ENCODE measurements at places on chromosomes 13 and 19.

- no peak for DNase-seq
Measured at GRCh38 chr13:42454749-42455148, 119.2 kb upstream of the TNFSF11 start.

DNA sequence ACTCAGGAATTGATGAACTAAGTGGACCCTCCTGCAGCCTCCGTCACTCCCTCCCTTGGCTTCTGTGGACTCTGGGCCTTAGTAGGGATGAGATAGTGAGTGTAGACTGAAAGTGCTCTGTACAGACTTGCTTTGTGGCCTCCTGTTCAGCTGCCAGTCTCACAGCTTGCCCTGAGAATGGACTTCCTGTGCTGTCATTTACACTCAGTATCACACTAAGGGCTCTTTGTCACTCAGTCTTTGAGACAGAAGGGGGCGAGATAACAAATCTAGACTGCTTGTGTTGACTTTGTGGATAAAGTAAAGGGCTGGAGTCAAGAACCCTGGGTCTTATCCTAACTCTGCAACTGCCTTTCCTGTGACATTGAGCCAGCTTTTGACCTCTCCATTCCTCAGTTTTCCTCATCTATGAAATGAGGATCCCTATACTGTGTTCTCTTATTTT, 21.0 kb upstream of the SPRY2 start:
- peak; percentile 36 for DNase-seq

- DNase-seq = peak; percentile 81
Measured at GRCh38 chr19:6481541-6482342, at the start of gene DENND1C. Gene DENND1C (minus strand): TSS chr19:6481787. CDS start chr19:6481695, 92 bp downstream.

GRCh38 chr13:24899601-24900000, 135.6 kb downstream of the RNF17 start:
- no peak for DNase-seq

GRCh38 chr19:18807861-18808331, 16.8 kb upstream of the COMP start:
- DNase-seq = no peak

GRCh38 chr19:50843205-50843604, 9.8 kb upstream of the KLK15 start:
- DNase-seq = no peak

DNA sequence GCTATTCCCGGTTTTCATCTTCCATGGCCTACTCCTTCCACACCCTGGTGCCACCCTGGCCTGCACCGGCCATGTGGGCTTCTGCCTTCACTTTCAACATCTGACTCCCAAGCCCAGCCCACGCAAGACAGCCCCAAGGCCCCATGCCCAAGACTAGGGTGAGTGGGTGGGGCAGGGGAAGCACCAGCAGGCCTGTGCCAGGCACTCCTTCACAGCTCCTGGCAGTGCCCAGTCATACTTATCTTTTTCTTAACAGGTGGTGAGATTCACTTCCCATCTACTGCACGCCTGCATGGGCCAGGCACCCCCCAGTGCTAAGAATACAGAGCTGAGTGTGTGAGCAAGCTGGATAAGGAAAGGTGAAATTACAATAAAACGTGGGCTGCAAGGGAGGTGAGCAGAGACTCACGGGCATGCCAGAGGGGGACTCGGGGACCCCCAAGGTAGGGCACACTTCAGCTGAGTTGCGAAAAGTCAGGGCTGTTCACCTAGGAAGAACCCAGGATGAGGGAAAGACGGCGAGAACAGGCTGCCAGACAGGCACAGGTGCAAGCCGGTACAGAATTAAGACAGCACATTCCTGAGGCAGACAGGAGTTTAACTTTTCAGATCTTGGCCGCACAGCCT, 55.7 kb downstream of the COL4A1 start:
- no peak for DNase-seq

DNA sequence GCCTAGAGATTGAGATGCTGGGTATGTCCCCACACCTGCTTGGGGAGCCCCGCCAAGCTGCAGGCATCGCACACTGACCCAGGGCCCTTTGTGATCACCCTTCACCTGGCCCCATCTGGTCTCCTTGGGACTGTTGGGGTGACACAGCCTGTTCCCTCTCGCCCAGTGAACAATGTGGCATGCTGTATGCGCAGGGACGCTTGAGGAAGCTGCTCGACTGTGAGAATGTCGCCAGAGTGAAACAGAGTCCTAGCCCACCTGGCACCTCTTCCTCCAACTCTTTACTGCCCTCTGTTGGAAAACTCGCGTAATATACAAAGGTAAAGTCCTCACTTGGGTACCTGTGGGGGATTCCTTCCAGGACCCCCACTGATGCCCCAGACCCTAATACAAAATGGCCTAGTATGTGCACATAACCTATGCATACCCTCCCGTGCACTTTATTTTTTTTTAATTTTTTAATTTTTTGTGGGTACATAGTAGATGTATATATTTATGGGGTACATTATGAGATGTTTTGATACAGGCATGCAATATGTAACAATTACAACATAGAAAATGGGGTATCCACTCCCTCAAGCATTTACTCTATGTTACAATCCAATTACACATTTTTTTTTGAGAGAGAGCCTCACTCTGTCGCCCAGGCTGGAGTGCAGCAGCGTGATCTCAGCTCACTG, 9.0 kb downstream of the BLOC1S3 start:
- DNase-seq = peak; percentile 80

DNA sequence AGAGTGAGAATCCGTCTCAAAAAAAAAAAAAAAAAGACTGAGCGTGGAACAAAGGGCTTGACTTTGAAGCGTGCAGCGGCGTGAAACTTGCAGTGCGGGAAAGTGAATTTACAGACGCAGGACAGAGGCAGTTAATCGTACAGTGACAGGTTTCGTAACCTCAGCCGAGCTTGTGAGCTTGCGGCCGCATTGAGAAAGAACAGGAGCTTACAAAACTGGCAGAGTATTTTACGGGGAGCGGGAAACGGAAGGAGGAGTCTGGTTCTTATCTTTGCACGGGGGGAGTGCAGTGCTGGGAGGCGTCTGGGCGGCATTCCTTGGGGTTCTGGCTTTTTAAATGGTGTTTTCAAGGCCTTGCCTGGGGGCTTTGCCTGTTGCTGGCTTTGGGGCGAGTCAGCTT, 6.0 kb upstream of the BSG start:
- DNase-seq = no peak

- DNase-seq = no peak
Measured at GRCh38 chr13:96025283-96025682, 27.9 kb downstream of the UGGT2 start.

GRCh38 chr13:25478186-25478585, 106.4 kb downstream of the ATP8A2 start:
- DNase-seq = no peak

- no peak for DNase-seq
Measured at GRCh38 chr19:30593975-30594745, 222.0 kb downstream of the ZNF536 start.

DNA sequence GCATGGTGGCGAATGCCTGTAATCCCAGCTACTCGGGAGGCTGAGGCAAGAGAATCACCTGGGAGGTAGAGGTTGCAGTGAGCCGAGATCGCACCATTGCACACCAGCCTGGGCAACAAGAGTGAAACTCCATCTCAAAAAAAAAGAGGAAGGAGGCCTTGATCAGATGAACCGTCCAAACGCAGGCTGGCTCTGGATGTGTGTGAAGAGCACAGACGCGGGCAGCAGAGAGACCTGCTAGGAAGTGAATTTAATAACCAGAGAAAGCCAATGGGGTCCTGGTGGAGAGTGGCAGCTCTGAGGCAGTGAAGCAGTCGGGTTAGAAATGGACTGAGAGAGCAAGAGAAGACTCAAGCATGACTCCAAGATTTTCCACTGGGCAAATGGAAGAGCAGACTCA, 136.5 kb downstream of the RNF17 start:
- no peak for DNase-seq

GRCh38 chr13:104288496-104288895, 1222.3 kb upstream of the SLC10A2 start:
- no peak for DNase-seq

- no peak for DNase-seq
Measured at GRCh38 chr19:50718255-50719118, 1.1 kb downstream of the SHANK1 start.

DNA sequence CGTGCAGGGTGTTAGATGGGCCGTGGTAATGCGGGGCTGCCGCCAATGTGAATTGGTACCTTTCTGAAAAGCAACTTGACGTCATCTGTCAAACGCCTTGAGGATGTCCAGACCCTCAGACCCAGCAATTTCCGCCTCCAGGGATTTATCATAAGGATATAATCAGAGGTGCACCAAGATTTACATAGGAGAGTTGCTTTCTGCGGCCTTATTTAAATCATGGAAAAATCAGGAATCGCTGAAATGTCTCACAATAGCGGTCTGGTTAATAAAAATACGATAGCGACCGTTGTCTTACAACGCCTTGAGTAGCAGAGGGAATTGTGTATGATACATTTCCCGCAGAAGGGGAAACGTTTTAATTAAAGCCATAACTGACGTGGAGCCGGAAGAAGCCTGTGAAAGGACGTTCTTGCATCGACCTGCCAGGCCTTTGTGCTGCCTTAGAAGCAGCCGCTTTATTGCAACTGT, 32.3 kb upstream of the NDUFS7 start:
- no peak for DNase-seq

DNA sequence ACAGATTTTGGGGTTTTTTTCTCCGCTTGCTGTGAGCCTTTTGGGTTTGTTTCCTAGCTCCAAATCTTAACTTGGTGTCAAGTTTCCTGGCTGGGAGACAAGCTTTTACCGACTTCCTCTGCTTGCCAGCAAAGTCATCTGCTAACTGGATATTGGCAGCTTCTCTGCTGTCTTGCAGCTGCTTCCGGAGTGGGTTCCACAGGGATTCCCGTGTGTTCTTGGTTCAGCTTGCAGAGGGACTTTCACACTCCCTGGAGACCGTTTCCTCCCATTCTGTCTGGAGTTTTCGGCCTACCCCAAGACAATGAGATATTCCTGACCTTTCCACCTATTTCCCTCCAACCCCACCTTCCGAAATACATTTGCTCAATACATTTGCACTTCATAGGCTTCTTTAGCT, 2.2 kb upstream of the COLGALT1 start:
- no peak for DNase-seq

DNA sequence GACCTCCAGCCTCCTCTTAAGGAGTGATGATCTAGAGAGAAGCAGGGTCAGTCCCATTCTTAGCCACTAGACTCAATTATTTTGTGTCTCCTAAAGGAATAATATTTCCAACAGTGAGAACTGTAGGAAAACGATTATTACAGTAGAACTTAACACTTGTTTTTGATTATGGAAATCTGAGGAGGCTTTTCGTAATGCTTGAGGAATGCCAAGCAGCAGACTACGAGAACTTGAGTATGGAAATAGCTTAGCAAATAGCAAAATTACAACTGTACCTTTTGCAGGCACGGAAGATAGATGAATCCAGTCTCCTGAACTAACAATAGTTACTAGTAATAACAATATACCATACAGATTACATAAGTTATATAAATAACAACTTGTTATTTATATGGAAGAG, 12.2 kb downstream of the BRD4 start:
- no peak for DNase-seq

DNA sequence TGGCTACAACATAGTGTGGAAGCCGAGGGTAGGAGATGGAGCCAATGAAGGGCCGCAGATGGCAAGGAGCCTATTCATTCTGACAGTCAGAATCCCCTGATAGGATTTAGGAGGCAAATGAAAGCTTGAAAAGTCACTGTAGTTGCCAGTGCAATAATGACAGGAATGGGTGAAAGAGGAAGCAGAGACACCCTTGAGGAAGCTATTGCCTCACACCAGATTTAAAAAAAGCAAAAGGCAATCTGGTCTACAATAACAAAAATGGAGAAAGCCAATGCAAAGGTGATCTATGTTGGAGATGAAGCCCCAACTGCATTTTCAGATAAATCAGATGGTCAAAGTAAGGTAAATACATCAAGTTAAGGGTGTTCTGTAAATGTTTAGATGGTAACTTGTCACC, 158.5 kb downstream of the TUBA3C start:
- no peak for DNase-seq

GRCh38 chr13:51311957-51312520, 27.5 kb upstream of the SERPINE3 start:
- no peak for DNase-seq

DNA sequence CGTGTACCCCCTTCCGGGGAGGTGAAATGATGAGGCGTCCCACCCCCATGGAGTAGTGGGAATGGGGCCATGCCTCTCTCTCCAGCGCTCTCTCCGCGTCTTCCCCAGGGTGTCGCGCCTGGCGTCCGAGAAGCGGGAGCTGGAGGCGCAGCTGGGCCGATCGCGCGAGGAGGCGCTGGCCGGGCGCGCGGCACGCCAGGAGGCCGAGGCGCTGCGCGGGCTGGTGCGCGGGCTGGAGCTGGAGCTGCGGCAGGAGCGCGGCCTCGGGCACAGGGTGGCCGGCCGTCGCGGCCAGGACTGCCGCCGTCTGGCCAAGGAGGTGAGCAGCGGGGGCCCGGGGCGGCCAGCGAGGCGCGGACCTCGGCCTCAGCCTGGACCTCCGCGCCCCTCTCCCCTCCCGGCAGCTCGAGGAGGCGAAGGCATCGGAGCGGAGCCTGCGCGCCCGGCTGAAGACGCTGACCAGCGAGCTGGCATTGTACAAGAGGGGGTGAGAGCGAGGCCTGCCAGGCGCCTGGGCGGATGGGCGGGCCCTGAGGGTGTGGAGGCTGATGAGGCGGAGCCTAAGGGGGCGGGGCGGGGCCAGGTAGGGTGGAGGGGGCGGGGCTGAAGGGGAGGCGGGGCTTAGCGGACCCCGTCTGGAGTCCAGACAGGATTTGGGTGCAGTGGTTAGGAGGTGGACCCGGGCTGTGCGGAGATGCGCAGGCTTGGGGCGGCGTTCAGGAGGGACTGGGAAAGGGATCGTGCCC, 7.7 kb downstream of the PGLYRP1 start:
- peak; percentile 87 for DNase-seq

DNA sequence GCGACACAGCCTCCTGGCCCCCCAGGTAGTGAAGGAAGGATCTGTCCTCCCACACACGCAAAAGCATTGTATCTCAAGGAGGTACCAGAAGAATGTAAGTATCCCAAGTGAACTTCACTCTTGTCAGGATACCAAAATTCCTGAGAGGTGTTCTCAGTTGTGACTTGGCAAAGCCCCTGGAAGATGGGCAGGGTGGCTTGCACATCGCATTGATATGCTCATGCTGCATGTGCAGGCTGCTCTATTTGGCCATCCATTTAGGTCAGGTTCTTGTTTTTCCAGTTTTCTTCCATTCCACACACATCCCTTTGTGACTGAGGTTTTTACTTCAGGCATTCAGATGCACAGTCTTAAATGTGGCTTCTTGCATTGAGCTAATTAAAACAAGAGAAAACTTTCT, 382.8 kb downstream of the FOXO1 start:
- no peak for DNase-seq

GRCh38 chr13:108049211-108049610, 166.1 kb downstream of the LIG4 start:
- DNase-seq = no peak

- DNase-seq = no peak
Measured at GRCh38 chr13:108226184-108226583, 8.0 kb downstream of the ABHD13 start.

- no peak for DNase-seq
Measured at GRCh38 chr19:7560255-7560654, 24.7 kb downstream of the PNPLA6 start.

DNA sequence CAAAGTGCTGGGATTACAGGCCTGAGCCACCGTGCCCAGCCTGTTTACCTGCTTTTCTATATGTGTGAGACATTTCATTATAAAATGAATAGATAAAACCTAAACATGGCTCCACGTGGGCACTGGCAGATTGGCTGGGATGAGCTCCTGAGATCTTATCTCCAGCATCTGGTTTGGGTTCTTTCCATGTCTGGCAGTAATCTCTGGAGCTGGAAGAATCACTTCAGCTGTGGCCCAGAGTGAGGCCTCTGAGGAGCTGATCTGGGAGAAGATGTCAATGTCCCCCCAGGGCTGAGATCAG, 5.5 kb upstream of the SULT2A1 start:
- no peak for DNase-seq
